ELF-1 (cell line): ENCODE measurements at places on chromosomes 3 and 15.

- no peak for DNase-seq
These were observed 144.1 kb downstream of the VPS13C start for GRCh38 chr15:61916104-61916503.

DNA sequence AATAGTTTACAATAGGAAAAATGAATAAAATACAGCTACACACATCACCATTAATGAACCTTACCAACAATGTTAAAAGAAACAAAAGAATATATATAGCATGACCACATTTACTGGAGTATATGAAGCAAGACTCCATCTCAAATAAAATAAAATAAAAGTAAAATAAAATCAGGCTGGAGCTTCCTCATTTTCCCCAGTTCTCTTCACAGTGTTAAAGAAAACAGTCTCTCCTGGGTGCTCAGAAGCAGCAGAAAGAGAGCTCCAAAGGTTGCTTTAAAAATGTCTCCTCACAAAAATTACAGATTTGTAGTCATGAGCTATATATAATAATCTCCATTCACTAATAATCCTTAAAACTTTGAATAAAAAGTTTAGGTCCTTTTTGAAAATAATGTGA is 48.8 kb downstream of the PIK3CB start:
- no peak for DNase-seq

DNA sequence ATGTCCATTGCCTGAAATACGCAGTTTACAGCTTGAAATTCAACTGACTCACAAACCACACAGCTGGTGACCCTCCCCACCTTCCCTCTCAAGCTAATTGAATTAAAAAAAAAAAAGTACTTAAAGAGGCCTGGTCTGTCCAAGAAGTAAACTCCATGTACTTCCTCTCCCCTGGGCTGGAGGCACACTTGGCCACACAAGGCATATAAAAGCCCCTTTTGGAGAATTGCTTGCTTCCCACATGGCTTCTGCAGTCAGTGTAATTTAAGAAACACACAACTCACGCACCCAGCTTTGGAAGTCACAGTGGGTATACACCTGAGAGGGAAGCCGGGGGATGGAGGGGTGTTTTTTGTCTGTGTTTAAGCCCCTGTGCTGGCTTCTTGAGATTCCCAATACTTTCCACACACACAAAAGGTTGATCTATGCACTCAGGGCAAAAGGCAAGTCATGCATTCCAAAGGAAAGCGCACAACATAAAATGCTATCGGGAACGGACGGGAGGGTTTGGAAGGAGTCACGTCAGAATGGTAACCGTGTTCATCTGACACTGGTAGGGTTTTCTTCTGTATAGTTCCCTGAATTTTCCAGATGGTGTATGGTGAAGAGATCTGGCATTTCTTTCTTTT is 106.6 kb upstream of the ALDH1A3 start:
- no peak for DNase-seq

GRCh38 chr3:69104586-69104985 is 17.8 kb downstream of the LMOD3 start:
- no peak for DNase-seq

DNA sequence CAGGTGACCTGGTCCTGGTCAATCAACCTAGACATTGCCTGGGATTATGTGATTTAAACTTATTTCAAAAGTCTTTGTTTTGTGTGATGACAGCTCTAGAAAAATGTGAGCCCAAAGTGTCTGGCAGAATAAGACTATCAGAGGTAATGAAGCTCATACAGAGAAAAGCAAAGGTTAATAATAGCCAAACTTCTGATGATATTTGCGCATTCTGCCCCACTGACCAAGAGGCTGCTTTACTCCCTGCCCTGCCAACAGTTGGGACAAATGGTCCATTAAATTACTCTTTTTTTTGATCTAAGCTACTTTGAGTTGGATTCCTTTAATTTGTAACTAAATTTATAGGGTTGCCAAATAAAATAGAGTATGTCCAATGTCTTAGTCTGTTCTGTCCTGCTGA is 911.2 kb downstream of the MCTP2 start:
- no peak for DNase-seq

GRCh38 chr15:31212326-31213080 is 111.0 kb upstream of the TRPM1 start:
- no peak for DNase-seq
